Fibroblast of skin of left quadriceps (primary cell): ENCODE measurements at places on chromosomes 13 and 19.

DNA sequence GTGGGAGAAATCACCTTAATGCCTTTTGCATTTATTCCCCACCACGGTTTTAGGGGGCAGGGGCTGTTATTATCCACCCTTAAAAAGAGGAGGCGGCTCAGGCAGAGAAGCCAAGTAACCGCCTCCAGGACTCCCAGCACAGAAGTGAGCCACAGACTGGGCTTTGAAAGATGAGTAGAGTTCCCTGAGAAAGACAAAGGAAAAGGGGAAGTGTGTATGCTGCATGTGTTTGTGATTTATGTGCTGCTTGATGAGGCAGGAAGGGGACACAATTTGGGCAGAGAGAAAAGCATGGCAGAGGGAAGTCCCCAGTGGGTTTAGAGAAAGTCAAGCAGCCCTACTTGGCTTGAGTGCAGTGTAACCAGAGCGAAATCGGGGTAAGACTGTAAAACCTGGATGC, 85.0 kb downstream of the DOCK9 start:
- DNase-seq = no peak

DNA sequence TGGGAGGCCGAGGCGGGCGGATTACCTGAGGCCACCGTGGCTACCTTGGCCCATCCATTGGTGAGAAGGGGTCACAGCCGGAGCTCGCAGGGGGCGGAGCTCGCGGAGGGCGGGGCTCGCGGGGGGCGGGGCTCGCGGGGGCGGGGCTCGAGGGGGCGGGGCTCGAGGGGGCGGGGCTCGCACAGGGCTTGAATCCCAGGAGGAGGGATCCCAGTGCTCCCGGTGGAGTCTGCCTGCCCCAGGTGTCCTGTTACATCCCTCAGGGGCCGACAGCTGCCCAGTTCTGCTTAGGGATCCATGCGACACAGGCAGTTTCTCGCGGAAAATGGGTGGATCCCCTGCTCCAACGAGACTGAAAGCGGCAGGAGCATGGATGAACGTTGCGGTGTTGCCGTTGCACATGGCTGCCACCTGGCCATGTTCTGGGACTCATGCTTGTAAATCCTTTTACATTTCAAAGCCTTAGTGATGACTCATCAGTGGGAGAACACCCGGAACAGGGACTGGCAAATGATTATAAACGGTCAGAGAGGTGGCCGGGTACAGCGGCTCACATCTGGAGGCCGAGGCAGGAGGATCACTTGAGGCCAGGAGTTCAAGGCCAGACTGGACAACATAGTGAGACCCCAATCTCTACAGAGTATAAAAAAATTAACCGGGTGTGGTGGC, 25.1 kb downstream of the TMPRSS9 start:
- peak; percentile 64 for DNase-seq

GRCh38 chr13:60392131-60392530, 4.9 kb upstream of the TDRD3 start:
- no peak for DNase-seq

GRCh38 chr19:35776102-35776788, 881 bp downstream of the ARHGAP33 start:
- no peak for DNase-seq

GRCh38 chr13:51066091-51066831, 44.8 kb downstream of the C13orf42 start:
- DNase-seq = no peak

- no peak for DNase-seq
Measured at GRCh38 chr13:110713642-110713952, at the start of gene ING1. TSS of gene ING1 (plus strand) at chr13:110713700. CDS start at chr13:110714150, 450 bp downstream.

GRCh38 chr13:31115616-31116015, 46.1 kb downstream of the HSPH1 start:
- no peak for DNase-seq

- DNase-seq = no peak
Measured at GRCh38 chr13:77177646-77178045, 149.2 kb downstream of the MYCBP2 start.

DNA sequence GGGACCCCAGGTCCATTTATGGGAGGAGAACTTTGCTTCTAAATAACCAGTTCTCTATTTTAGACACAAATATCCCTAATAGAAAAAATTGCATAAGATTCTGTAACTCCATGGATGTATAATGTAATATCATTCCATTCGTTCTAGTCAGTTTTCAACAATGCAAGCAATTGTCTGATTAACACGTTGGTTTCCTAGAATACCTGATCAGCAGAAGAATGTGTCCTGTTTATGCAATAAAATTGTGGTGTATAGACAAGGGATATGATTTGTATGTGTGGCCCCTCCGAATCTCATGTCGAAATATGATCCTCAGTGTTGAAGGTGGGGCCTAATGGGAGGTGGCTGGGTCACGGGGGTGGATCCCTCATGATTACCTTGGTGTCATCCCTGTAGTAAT, 62.1 kb downstream of the RUBCNL start:
- peak; percentile 48 for DNase-seq

DNA sequence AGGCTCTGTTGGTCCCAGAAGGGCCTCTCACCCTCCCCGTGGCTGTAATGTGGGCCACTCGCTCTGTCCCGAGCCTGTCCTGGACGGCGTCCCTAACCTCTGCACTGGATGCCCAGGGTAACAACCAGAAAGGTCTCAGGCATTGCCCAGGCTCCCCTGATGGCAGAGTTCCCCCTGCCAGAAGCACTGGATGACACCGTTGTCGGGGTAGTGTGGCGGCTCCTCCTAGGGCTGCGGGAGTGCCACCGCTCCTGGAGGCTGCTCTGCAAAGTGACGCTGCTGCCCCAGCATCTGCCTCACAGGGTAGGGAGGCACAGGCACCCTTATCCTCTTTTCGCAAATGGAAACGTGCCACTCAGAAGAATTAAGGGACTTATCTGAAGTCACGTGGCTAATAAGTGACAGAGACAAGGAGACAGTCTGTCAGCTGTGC, 32.0 kb downstream of the MPHOSPH8 start:
- no peak for DNase-seq

DNA sequence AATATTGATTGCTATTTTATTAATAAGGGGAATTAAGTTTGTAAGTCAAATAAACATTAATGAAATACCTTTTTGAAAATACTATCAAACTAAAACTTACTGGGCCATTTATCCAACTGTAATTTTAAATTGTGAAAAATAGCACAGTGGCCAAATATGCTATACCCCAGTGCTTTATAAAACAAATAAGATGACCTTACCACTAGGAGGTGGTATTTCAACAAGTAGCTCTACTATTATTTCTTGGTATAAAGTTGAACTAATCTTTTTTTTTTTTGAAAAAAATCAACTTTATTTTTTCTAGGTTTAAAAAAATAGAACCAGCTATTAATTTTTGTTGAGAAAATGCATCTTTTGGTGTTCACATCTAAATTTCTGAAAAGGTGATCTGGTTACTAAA, 14.7 kb downstream of the LACC1 start:
- DNase-seq = no peak

DNA sequence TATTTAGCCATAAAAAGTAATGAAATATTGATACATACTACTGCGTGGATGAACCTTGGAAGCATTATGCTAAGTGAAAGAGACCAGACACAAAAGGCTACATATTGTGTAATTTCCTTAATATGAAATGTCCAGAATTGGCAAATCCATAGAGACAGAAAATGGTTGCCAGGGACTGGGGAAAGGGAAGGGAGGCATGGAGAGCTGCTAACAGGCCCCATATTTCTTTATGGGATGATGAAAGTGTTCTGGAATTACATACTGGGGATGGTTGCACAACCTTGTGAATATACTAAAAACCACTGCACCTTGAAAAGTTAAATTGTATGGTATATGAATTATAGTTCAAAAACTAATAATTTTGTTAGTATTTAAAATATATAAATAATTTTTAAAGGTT, 3.6 kb downstream of the IFT88 start:
- DNase-seq = peak; percentile 67

DNA sequence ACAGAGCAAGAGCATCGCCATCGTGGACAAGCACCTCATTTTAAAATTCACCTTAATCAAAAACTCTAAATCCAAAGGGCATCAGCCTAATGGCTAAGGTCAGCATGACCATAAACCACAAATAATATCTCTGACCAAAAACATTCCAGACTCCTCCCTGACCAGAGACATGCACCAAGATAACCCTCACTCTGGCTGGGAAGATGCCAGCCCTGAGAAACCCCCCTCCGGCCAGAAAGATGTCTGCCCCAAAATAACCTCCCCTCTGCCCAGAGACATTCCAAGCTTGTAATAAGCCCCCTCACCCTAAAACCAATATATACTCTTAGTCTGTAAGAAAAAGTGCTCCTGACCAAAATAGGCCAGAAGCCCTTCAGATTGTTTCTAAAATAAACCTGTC, 61.7 kb downstream of the ZNF44 start:
- no peak for DNase-seq

GRCh38 chr13:31843044-31843443, 103.7 kb downstream of the RXFP2 start:
- no peak for DNase-seq

- no peak for DNase-seq
Measured at GRCh38 chr13:74466020-74466419, 331.8 kb upstream of the KLF12 start.

DNA sequence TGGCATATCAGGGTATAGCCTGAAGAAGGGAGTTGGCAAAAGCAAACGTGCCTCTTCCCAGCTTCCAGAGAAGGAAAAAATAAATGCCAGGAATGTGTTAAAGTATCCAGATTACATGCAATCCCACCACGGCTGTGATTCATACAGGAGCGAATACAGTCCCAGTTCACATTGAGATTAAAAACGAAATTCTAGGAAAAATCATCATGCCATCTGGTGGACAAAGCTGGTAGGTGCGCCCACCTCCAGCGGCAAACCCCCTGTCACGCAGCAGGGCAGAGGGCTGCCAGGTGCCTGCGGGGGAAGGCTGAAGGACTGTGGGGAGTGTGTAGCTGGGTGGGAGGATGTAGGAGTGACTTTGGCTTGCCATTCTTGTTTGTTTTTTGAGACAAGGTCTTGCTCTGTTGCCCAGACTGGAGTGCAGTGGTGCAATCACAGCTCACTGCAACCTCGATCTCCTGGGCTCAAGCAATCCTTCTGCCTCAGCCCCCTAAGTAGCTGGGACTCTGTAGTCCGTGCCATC, 6.4 kb upstream of the DMWD start:
- DNase-seq = peak; percentile 75

GRCh38 chr19:10399878-10400277, 3.5 kb downstream of the CDC37 start:
- no peak for DNase-seq

GRCh38 chr19:31448221-31448657, 99.0 kb upstream of the TSHZ3 start:
- DNase-seq = peak; percentile 36

GRCh38 chr19:11373885-11374432, 507 bp upstream of the SWSAP1 start:
- no peak for DNase-seq

- DNase-seq = no peak
Measured at GRCh38 chr13:49369866-49370265, 74.0 kb downstream of the CAB39L start.

GRCh38 chr19:58021541-58022282, 12.1 kb upstream of the ZSCAN1 start:
- DNase-seq = no peak

GRCh38 chr19:20558571-20558970, 7.0 kb downstream of the ZNF737 start:
- DNase-seq = no peak

DNA sequence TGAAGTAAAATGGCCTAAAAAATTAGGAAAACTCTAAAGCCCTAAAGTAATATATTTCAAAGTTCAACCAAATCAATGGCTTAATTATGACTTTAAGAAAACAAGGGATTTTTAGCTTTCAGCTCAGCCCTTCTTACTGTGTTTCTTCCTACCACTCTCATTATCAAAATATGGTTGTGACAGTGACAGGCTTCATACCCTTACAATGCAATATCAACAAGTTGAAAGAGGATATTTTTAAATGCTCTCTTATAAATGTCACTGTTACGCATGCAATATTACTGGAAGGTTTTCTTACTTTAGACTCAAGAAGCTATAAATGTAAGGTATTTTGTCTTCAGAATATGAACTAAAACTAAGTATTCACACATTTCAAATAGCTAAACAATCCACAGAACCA, 1225.7 kb upstream of the MIR17HG start:
- DNase-seq = no peak

GRCh38 chr13:26300140-26300539, 46.2 kb downstream of the CDK8 start:
- DNase-seq = peak; percentile 21

GRCh38 chr13:97944396-97945029, 9.0 kb upstream of the IPO5 start:
- DNase-seq = no peak

GRCh38 chr13:61727767-61728166, 312.1 kb upstream of the PCDH20 start:
- DNase-seq = peak; percentile 45

GRCh38 chr13:41137241-41137640, 4.6 kb upstream of the KBTBD6 start:
- DNase-seq = no peak

GRCh38 chr13:86269511-86269910, 470.3 kb upstream of the SLITRK6 start:
- DNase-seq = no peak

DNA sequence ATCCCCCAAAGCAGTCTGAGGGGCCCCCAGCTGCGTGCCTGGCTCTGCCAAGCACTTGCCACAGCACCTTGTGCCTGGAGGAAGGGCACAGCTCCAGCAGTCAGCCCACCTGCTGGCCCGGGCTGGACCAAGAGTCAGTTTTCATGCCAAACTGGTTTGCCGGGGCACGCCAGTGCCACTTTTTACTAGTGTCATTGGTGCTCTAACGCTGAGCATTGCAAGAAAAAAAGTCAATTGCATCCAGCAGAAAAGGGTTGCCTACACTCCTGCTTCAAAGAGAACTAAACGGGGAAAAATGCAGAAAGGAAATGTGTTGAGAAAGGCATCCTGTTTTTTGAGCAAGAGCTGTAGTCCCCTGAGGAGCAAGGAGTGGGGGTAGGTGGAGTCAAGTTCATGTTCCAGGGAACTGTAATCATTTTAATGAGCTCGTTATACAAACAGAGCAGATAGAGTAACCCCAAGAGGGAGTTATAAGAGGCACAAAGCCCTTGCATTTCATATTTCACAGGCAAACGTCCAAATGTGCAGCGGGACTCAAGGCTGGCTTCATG, 68.4 kb downstream of the F2RL3 start:
- no peak for DNase-seq

DNA sequence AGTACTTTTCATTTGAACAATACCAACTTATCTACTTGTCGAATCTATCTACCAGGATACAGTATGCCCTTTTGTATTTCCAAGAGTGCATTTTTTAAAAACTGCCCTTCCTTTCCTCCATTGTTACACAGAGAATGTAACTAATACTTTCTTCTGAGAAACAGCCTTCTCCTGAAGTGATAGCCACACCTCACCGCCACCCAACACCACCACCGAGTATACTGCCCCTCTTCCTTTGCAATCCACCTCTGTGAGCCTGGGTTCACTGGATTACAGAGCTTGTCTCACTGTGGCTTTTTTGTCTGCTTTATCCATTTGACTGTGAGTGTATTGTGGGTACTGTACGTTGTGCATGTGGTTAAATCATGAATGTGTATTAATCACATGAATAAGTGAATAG, 305.4 kb downstream of the KLF12 start:
- DNase-seq = no peak

DNA sequence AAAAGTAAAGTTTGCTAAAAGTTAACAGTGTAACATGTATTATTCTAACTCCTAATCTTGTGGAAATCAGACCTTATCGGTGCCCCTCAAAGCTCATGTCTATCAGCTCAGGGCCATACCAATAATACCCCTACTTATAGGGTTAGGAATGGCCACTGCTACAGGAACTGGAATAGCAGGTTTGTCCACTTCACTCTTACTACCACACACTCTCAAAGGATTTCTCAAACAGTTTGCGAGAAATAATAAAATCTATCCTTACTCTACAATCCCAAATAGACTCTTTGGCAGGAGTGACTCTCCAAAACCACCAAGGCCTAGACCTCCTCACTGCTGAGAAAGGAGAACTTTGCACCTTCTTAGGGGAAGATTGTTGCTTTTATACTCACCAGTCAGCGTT, 1677.7 kb downstream of the OLFM4 start:
- DNase-seq = no peak
